ENCODE measurements at places on chromosomes 12 and 14.

GRCh38 chr12:65638324-65638723 lies 186.0 kb upstream of the HMGA2 start:
- DNase-seq = no peak

DNA sequence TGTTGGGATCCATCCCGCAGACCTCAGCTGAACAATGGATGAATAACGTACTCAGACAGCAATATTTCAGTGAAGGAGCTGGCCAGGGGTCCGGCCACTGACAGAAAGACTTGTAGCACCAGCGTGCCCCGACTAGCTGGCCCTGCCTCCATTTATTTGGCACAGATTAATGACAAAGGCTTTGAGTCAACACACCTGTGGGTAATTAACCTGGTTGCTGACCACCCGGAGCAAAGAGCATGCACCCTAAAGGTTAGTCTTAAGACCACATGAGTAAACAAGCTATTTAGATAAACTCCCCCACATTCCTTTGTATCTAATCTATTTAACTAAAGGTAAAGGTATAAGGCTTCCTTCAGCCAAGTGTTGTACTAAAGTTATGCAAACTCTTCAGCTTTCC lies 868.6 kb downstream of the LRFN5 start:
- DNase-seq = no peak

- no peak for DNase-seq
These were observed 8.7 kb upstream of the PPP1R13B start for GRCh38 chr14:103856105-103856504.

DNA sequence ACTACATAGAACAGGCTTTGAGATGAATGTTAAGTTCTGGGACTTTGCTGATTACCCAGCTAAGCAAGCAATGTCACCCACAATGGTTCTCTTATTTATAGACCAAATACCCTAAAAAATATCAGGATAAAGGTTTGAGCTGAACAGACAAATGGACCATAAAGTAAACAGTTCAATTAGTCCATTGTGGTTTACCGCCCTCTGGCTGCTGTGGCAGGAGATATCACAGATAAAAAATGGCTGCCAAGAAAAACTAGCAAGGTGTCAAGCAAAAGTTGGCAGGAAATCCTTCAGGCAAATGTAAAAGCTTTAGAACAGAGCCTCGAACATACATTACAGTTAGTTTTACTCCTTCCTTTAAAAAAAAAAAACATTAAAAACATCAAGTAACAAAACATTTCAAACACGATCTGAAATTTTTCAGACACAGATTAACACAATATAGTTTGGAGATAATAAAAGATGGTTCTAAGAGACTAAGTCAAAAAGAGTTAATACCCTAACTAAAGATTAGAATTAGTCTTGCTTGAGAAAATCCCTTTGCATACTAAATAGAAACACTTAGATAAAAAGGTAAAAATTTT lies 41.3 kb downstream of the MED13L start:
- peak; percentile 27 for DNase-seq

DNA sequence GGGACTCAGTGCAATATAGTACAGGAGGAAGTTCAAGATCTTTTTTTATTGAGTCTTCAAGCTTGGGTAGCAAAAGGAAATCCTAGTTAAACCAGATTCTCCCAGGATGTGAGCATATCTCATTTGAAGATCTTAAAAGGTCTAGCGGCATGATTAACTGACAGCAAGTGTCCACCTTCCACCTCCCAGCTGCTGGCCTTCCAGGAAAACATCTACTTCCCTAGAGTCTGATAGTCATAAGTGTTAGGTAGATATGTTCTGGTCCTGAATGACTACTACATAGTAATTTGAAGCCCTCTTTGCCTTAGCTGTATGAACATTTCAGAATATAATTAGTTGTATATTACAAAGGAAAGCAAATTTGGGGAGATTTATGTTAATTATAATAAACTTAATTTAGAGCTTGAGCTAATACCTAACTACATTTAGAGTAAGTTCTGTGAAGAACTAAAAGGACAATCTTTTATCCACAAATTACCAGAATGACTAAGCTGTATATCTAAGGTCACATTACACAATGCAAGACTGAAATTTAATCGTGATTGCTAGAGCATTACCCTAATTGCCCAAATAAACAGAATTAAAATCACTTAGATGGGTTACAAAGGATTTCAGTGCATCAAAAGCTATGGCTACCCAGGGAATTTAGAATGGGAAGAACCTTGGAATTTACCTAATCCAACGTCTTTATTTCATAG lies 9.9 kb downstream of the LGR5 start:
- DNase-seq = no peak

DNA sequence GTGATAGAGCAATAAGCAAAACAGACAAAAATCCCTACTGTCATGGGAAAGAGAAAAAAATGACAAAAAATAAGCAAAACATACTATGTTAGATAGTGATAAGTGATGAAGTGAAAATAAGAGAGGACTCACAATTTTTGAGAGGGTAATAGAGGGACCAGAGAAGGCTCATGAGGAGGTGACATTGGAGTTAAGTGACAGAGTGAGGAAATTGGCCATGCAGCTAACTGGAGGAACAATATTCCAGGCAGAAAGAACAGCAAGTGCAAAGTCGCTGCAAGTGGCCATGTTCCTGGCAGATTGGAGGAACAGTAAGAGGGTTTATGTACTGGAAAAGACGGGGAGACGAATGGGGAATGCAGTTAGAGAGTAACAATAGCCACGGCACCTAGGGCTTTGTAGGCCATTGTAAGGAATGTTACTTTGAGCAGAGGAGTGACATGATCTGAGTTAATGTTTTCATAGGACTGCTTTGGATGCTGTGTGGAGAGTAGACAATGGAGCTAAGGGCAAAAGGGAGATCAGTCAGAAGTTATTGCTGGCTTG lies 1.4 kb upstream of the SAV1 start:
- DNase-seq = no peak

GRCh38 chr14:38727731-38728130 lies 375.3 kb downstream of the SEC23A start:
- no peak for DNase-seq

DNA sequence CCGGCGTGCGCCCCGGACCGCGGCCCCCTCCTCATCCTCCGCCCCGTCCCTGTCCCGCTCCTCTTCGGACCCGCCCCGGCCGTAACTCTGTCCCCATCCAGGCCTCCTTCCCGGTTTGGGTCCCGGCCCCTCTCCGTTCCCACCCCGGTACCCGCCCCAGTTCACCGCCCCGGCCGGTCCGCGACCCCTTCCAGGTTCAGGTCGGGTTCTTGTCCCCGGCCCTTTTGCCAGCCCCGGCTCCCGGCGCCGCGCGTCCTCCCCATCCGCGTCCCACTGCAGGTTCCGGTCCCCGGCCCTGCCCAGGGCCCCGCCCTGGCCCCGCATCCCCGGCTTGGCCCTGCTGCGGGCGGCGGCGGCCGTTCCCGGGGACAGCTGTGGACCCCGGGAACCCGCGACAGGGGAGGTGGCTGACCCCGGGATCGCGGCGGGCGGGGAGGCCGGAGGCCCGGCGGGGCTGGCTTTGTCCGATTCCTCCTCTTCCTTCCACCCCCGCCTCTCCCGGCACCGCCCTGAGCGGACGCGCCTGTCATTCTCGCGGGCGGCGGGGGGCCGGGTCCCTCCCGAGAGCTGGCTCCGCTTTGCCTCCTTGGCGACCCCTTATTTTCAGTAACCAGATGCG lies 601 bp downstream of the KLC1 start:
- no peak for DNase-seq

DNA sequence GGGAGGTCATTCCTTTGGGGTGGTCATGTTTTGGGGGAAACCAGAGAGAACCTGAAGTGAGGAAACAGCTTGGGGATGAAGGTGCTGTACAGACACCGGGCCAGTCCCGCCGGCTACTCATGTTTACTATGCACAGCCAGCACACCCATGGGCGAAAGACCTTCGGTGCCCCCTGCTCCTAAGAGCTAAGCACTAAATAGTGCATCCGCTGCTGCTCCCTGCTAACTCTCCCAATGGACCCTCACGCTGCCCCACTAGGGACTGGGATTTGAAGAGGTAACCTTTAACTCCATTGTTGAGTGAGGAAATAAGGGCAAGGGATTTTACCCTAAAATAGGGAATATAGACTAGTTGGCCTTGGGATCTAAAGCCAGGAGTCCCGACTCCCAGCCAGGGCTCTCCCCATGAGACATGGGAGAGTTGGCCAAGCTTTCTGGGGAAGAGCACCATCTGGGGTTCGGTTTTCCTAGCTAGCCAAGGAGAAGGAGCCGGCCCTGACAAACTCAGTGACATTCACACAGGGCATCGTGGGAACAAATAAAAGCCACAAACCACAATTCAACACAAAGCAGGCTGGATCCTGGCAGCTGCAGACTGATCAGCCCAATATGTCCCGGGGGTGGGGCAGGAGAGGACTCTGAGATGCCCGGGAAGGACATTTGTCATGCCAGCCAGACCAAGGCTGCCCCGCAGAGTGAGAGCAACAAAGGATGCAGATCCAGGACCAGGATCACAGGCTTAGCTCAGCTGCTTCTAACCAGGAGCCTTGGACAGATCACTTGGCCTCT lies 91.7 kb downstream of the SINHCAF start:
- no peak for DNase-seq

- DNase-seq = no peak
These were observed 121.8 kb upstream of the NTF3 start for GRCh38 chr12:5310151-5310550.

GRCh38 chr14:99095369-99095768 lies 176.6 kb downstream of the BCL11B start:
- DNase-seq = no peak

DNA sequence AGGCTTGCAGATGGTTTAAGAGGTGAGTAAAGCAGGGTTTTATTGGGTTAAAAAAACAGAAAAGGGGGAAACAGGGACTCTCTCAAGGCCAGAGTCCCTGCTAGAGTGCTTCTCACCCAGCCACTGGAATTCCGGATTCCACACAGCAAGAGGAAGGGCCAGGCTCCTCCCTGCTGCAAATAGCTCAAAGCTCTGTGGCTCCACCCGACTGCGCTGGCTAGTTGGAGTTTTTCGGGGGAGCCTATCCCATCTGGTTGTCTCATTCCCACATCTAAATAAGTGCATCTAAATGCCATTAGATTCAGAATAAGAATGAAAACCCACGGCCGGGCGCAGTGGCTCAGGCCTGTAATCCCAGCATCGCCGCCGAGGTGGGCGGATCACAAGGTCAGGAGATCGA lies 791.5 kb downstream of the SLC16A7 start:
- DNase-seq = no peak

GRCh38 chr12:22802883-22803630 lies 178.1 kb downstream of the ETNK1 start:
- DNase-seq = no peak

- no peak for DNase-seq
These were observed 42.1 kb downstream of the TSPAN9 start for GRCh38 chr12:3119192-3119755.

GRCh38 chr12:77401064-77401769 lies 335.8 kb upstream of the E2F7 start:
- DNase-seq = no peak

- DNase-seq = no peak
These were observed 15.6 kb downstream of the DTX1 start for GRCh38 chr12:113072136-113072535.

DNA sequence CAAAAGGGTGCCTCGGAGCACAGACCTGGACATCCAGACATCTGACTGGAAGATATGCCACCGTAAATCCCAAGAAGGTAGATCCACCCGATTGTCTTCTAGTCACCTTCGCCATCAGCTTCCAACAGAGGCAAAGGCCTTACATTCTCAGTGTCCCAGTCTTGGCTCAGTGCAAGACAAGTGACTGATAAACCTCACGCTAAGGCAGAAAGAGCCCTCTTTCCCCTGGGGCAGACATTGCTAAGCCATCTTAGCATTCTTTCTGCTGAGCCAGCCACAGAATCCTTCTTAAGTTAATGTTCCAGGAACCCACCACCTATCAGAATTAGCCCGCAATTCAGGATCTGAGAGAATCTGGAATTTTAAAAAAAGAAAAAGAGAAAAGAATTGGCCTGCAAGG lies 4.3 kb upstream of the PLEKHG6 start:
- no peak for DNase-seq

GRCh38 chr12:3759878-3760277 lies 7.0 kb upstream of the CRACR2A start:
- DNase-seq = no peak

GRCh38 chr12:107330831-107331431 lies 237.6 kb upstream of the CRY1 start:
- DNase-seq = no peak

- DNase-seq = no peak
These were observed 148.4 kb upstream of the BCL2L14 start for GRCh38 chr12:11922361-11922760.

DNA sequence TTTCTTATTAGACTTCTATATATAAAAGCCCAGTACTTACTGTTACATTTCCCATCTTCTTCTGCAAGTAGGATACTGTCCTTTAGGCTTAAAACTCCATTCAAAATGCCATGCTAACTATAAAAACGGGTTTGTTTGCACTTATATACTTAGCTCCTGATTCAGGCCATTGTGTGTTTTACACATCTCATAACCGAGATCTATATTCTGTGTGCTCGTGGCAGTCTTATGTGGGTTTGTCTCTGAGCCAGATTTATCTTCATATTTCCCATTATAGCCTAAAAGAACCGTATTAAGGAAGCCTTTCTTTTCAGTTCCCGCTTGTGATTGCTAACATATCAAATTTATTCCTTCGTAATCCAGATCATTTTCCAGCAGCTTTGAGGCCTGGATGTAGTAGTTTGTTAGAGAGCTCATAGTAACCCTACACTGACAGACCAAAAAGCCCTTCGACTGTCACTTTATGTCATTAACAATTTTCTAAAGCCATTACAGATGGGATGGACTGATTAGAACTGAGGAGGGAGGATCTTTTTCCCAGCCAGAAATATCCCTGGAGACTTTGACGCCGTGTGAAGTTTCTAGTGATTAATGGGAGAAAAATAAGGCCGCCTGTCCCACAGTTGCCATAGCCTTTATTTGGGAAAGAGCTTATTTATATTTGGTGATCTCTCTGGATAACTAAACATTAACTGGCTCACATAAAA lies 508.5 kb downstream of the FOXG1 start:
- DNase-seq = no peak

GRCh38 chr14:64174922-64175782 lies 119.0 kb downstream of the ESR2 start:
- no peak for DNase-seq

DNA sequence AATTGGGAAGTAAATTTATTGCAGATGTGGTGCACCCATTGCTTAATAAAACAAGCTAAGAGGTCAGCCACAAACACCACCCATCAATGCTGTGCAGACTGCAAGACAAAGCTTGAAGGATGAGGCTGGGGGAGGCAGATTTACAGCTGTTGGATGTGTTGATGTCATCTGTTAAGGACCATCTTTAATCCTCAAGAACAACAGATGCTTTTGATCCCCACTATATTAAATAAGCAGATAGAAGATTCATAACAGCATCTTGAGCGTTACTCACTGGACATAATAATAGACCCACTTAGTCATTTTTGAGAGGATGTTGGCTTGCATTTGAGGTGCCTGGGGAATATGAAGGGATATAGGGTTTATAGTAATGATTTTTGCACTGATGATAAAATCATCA lies 58.8 kb downstream of the GPR68 start:
- no peak for DNase-seq

DNA sequence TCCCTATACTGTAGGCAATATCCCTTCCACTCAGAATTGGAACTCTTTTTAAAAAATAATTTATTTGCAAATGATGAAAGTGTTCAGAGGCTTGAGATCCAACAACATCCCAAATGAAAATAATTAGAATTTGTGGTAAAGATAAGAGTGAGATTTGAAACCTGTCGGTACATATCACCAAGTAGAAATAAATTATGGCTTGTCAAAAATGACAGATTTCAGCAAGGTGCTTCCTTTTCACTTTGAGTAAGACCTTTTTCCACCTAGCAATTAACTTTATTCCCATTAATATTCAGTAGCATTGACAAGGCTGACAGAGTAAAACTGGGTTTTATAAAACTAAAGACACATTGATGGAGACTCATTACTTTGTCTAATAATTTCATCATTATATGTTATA lies 107.7 kb upstream of the PRKD1 start:
- DNase-seq = no peak

All from stimulated activated CD8-positive, alpha-beta memory T cell treated with anti-CD3 and anti-CD28 coated beads, Interleukin-4, amount 100 ng/mL, for 4 hours (primary cell).